ENCODE measurements at places on chromosomes 5 and 9.

DNA sequence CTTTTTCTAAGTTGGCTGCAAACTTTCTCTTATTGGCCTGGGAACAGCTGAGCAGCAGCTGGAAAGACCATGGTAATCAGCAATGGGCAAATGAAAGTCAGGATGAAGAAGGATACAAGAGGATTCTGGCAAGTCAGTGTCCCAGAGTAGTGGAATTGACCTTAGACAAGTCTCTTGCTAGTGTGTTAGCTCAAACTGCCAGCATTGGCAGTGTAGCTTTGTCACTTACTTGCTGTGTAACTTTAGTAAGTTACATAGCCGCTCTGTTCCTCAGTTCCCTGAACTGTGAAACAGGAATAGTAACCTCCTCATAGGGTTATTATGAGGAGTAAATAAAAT, 3.6 kb downstream of the ALDH1A1 start:
- no peak for DNase-seq

DNA sequence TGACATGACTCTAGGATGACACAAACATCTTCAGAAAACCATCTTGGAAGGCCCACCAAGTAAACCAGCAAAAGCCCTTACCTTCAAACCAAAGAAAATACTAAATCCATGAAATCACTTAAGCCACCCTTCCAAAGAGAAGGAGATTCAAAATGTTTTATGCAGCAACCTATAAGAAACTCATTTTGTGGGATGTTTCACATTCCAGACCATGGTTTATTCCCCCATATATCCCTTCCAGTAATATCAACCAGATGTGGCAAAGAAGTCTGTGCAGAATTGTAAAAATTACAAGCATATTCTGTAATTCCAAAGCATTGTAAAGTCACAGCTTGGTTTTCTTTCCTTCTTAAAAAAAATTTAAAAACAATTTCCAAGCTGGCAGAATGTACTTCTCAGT, 117.4 kb downstream of the SLIT3 start:
- DNase-seq, result no peak

DNA sequence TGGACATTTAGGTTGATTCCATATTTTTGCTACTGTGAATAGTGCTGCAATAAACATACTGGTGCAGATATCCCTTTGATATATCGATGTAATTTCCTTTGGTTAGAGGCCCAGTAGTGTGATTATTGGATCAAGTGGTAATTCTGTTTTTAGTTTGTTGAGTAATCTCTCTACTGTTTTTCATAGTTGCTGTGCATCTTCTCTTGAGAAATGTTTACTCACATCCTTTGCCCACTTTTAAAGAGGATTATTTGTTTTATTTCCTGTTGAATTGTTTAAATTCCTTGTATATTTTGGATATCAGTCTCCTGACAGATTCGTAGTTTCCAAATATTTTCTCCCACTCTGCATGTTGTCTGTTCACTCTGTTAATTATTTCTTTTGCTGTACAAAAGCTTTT, 352.6 kb upstream of the TARS1 start:
- no peak for DNase-seq

- no peak for DNase-seq
Observed at GRCh38 chr5:160441311-160441781, 19.7 kb downstream of the PTTG1 start.

- DNase-seq, result no peak
Observed at GRCh38 chr9:2838371-2839000, 5.4 kb downstream of the PUM3 start.

- DNase-seq, result no peak
Observed at GRCh38 chr5:170278611-170279458, 18.7 kb downstream of the LCP2 start.
